ENCODE measurements at places on chromosomes 13 and 19.

GRCh38 chr13:44575741-44576350, at the start of gene TSC22D1:
Gene TSC22D1 (minus strand): TSS chr13:44576330. CDS start chr13:44576074, 256 bp downstream.
- peak; percentile 25 for DNase-seq

DNA sequence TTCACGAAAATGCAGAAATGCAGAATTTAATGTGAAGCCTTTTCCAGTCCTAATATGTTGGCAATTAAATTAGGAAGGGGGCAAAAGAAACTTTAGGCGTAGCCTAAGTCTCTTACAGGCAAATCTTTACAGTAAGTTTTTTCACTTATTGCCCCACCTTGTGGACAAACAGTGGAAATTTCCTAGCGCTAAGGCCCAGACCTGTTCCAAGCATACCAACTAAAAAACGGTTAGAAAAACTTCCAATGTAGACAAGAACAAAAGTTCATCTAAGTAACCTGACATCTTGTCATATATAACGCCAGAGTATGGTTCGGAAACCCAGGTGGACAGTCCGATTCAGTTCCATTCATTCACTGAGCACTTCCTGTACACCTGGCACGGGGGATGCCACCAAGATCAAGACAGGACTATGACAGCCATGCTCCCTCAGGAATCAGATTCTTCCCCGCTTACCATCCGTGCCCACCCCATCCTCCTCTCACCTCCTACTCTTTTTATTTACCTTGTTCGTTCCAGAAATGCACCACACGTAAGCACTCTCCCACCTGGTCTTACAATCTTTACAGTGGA, 4.9 kb downstream of the ZAR1L start:
- DNase-seq: peak; percentile 25

DNA sequence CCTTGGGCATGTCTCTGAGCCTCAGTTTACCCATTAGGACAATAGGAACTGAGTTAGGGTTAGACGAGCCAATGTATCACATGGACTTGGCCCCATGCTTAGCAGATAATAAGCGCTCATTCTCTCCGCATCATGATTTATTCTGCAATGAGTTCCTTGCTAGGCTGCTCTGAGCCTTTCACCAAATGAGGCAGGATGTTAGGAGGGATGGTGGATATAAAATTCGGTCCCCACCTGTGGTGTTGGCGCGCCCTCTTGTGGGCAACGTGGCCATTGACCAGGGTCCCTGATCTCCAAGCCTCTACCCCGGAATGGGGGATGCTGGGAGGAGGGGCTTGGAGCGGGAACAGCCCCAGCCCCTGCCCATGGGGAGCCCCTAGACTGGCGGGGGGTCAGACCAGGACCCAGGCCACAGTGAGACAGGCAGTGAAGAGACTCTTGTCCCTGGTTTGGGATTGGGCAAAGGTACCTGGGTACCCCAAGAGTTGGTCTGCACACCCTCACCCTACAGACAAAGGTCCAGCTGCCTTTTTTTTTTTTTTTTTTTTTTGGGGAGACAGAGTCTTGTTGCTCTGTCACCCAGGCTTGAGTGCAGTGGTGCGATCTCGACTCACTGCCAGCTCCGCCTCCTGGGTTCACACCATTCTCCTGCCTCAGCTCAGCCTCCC, 43.9 kb downstream of the CERS4 start:
- peak; percentile 77 for DNase-seq

DNA sequence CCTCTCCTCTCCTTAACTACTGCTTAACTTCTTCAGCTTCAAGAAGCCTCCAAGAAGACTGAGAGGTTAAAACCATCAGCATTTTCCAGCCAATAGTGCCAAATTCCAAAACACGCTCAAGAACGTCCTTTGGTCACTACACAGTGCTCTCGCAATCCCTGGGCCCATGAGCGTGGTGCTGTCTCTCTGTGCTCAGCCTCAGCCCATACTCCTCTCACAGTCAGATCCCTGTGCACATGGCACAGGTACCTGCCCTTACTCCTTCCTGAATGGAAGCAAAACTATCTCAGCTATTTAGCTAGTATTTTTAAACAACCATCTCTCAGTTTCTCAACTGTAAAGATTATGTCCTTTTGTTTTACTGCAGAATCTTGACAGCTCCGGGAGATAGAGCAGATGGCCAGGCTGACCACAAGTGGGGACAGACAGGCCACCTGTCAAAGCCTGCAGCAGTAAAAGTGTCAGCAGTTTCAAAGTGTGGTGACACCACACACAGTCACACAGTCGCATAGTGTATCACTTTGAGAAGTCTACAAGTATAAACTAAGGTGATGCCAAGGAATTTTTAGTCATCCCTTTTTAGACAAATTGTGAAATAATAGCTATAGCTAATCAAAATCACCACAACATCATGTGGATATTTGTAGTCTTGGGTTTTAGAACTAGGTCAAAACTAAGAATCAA, 35.7 kb downstream of the DZIP1 start:
- DNase-seq: no peak

GRCh38 chr13:90014038-90014437, 1333.4 kb upstream of the MIR17HG start:
- no peak for DNase-seq

GRCh38 chr13:57191667-57192066, 24.7 kb downstream of the PRR20E start:
- no peak for DNase-seq

Data from urothelium cell line (cell line).